Activated T-cell treated with anti-CD3 and anti-CD28 coated beads, Interleukin-2, amount 50 U/mL, for 48 hours (primary cell): ENCODE measurements at places on chromosomes 1 and 21.

- DNase-seq, result no peak
Observed at GRCh38 chr1:203538726-203539125, 44.8 kb downstream of the OPTC start.

DNA sequence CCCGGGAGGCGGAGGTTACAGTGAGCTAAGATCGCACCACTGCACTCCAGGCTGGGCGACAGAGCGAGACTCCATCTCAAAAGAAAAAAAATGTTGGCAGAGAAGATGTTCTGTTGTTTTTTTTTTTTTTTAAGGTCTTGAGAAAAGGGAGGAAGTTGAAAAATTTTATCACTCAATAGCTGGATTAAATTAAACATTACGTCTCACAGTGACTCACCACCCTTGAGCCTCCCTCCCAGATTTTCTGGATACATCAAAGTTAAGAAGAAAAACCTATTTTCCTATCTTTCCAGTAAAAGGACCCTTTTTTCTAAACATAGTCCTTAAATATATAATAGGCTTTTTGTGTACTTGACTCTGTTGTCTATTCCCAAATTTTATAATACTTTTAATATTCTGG is 35.5 kb downstream of the IFNAR1 start:
- no peak for DNase-seq

DNA sequence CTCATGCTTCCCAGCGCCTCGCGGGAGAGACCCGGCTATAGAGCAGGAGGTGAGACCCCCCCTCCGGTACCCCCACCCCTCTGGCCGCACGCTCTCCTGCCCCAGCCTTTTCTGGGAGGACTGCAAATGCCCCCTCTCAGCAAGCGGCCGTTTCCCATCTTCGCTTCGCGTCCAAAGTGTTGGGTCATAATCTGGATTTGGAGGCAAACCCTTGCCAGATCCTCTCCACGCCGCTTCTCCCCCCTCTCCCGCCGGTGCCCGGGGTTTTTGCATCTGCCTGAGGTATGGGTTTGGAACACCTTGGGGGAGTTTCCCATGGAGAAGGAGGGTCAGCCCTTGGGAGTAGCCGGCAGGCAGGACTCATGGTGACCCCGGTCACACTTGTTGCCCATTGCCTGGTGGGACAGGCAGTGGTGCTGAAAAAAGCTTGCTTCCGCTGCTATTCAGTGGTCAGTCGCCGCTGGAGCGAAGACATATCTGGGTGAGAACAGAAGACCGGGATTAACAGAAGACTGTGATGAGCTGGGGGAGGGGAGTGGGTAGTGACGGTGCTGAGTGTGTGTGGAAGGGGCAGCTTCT is 935 bp downstream of the KCNK2 start:
- DNase-seq, result no peak

DNA sequence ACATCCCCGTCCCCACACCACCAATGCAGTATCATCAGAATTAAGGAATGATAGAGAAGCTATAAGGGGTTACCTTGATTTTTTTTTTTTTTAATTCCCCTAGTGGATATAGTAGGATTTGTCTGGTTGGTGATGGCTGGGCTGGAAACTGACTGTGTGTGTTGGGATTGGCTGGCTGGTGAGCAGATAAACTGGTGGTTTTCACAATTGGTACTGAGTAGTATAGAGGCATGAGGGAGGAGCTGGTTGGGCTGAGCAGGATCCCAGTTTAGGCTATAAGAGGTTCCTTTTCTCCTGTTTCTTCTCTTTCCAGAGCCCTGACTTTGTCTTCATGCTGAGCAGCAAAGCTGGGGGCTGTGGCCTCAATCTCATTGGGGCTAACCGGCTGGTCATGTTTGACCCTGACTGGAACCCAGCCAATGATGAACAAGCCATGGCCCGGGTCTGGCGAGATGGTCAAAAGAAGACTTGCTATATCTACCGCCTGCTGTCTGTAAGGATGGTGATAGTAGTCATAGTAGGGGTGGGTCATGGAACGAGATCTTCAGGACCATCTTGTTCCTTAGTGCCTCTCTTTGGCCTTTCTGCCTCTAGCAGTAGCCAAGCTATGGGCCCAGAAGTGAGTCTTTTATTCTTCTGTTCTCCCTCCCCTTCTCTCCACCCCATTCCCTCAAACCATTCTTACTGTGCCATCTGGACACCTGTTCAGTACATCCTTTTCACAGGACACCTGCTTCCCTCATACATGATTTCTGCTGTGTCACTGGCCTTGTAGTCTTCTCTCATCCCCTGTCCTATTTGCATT is 26.9 kb downstream of the RAD54L start:
- no peak for DNase-seq

DNA sequence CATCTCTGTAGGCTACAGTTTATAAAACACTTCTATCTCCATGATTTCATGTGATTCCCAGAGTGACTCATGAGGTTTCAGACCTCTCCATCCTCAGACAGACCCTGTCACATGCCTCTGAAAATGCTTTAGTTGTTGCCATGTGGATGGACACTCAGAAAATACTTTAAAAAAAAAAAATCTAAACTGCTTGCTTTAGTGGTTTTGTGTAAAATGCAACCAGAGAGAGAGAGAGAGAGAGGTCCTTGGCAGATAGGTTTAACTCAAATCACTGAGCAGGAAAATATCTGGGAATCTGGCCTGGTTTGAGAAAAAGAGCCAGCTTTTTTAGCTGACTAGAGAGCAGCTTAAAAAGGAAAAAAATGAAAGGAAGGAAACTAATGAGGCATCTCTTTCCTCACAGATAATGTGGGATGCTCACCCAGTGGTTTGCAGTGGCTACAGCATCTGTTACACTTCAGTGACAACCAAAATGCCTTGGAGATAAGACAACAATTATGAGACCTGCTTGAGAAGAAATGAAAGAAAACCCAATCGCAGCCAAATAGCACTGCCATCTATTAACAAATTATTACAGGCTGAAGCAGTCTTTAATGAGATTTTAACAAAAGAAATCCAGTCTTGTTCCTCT is 54.6 kb upstream of the SYT14 start:
- DNase-seq, result no peak

DNA sequence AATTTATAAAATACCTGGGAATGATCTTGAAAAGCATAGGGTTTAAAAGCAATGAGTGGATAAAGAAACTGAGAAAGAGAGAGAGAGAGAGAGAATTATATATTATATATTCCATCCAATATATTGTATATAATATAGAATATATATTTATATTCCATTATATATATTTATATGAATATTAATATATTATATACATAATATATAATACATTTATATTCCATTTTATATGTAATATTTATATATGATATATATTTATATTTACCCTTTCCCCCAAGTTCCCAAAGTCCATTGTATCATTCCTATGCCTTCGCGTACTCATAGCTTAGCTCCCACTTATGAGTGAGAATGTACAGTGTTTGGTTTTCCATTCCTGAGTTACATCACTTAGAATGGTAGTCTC is 69.9 kb upstream of the SLC35F3 start:
- DNase-seq, result no peak

GRCh38 chr1:13908128-13908527 is 208.1 kb downstream of the PRDM2 start:
- DNase-seq, result no peak

DNA sequence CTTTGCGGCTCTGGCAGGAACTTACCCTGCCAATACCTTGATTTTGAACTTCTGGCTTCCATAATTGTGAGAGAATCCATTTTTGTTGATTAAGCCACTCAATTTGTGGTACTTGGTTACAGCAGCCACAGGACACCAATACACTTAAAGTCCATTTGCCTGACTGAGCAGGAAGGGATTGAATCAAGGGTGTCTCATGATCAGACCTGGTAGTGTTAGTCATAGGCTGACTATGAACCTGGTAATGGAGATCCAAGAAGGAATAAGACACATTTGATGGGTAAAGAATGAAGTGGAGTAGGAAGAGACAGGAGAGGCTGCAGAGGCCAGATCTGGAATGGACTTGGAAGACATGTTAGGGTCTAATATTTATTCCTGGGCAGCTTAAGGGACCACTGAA is 31.2 kb upstream of the MAP1LC3C start:
- no peak for DNase-seq

GRCh38 chr1:101002551-101002950 is 23.0 kb downstream of the DPH5 start:
- no peak for DNase-seq

GRCh38 chr21:33390479-33390878 is 12.7 kb upstream of the IFNGR2 start:
- DNase-seq, result no peak

DNA sequence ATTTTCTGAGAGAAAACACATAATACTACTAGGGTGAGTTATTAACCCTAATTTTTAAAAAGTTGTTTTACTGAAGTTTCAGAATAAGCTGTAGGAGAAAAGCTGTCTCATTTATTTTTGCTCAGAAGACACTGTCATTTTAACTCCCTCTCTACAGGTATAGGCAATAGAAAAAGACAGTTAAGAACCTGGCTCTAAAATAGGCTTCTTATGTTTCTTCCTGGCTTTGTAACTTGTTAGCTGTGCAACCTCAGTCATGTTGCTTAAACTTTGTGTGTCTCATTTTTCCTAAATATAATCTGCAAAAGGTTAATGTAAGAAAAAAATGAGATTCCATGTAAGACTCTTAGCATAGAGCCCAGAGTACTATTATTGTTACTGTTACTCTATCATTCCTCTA is 64.4 kb downstream of the TTLL7 start:
- DNase-seq, result no peak

DNA sequence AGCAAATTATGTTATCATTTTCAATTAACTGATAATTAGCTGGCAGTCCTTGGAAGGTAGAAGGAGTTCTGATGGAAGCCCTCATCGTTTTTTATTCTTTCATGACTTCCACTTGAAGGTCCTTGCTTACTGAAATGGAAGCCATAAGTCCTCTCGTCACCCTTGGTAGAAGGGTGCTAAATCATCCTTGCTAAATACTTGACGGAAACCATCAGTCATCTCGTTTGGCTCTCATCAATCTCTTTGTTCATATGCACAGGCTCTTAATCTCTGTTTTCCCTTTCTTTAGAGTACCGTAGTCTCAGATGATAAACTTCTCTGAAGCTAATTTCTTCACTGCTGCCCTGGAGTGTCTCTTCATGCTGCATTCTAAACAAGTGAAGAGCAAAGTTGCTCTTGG is 34.5 kb downstream of the UCK2 start:
- no peak for DNase-seq

DNA sequence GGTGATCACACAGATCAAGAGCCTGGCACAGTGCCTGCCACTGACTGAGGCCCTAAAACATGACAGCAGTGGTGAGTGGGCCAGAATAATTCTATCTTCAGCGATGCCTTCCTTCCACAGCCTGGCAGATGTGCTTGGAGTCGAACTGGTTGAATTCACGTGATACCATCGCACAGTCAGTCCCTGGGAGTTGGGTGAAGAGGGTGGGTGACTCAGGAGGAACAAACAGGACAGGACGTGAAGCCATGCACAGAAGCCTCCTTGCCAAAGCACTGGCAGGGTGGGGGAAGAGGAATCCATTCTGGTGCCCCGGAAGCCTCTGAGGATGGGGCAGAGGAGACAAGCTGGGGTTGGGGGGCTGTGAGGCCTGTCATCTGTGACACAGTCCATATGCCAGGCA is 80.3 kb upstream of the WNT4 start:
- DNase-seq, result no peak

DNA sequence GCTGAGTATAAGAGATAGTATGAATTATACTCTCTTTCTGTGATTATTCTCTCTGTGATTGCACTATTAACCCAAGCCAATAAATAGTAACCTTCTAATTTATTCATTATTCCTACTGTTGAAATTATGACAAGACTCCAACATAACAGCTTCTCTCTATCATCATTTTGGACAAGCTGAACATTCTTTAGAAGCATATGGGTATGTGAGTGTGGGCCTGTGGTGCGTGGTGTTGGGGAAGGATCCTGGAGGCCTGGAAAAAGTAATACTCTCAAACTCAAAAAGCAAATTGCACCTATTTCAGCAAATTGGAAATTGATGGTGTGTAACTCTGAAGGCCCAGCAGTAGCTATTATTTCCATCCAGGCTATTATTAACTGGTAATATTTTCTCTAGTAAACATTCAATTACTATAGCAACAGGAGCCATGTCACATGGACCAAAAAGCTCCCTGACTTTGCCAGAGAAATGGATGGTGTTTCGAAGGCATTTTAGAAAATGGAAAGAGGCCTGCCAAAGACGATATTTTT is 502.8 kb downstream of the LTN1 start:
- DNase-seq, result no peak

GRCh38 chr1:163845279-163845678 is 523.5 kb downstream of the NUF2 start:
- no peak for DNase-seq

DNA sequence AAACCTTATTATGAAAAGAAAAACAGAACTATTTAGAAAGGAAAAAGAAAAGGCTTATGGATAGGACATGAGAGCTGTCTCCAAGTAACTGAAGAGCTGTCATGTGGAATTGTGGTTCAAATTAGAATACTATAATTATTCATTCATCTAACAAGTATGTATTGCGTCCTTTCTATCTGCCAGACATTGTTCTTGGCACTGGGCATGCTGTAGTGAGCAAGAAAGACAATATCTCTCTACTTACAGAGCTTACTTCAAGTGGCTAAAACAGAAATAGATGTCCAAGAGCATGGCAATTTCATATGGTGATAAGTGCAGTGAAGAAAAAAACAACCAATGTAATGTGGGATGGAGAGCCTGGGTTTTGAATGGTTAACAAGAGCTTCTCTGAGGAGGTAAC is 413.0 kb downstream of the DPYD start:
- DNase-seq, result no peak

DNA sequence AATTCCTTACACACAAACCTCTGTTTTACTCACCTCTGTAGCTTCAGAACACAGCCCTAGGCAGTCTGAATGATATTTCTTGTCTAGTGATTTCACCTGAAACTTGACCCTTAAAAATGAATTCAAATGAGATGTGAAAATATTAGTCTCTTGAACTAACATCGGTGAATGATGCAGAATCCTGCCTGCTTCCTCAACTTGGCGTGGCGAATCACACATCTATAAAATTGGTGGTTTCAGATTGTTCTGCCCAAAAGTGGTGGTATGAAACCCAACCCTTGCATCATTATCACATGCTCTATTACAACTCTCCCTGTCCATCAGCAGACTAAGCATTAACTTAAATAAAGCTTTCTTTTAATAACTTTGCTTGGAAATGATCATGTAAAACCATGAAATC is 26.9 kb upstream of the C1orf21 start:
- DNase-seq, result no peak

DNA sequence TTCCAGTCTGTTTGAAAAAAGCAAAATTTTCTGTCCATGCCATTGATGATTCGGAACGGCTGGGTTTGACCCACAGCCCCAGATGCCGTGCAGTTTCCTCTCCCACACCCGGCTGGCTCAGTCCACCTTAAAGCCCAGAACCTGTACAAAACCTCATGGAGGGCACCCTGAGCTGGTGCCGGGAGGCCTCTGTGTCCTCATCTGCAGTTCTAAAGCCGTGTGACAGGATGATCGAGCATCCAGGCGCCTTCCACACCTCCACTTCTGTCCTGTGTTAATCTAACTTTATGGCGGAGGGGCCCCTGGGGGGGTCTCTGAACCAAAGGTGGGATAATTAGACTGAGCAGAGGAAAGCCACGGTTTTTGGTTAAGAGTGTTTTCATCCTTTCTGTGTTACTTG is 49.6 kb downstream of the SLC37A1 start:
- DNase-seq, result no peak

GRCh38 chr1:163195728-163196448 is 6.8 kb downstream of the RGS5 start:
- DNase-seq, result no peak
